Naive B cell (primary cell): ENCODE measurements at places on chromosomes 16 and 17.

DNA sequence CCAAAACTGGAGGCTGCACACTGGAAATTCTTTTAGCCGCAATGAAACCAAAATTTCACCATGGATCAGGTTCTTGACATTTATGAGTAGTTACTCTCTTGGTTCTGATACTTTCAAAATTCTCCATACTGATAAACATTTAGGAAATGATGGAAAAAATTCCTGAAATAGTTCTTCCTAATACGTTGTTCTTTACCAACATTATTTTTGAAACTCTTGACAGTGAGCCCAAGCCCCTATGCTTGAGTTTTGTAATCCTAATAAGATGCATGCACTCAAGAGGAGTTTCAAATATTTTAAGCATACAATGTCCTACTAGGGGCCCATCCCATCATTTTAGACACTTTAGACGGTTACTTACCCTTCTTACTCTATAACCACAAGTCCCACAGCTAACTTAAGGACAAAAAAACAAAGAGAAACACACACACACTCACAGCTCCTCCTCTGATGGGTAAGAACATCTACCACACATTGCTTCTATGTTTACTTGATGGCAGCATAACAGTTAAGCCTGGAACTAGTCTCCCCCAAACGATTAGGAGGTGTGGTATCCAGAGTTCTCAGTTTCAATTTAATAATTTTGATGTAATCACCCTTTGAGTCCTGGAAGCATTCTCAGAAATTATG, 3.7 kb downstream of the VEZF1 start:
- peak overlapping the region; percentile 95 for H3K4me3 ChIP-seq
- peaks cover 67% of the 10 kb centered on the region for H3K4me1 ChIP-seq
- H3K27ac ChIP-seq: no peak overlapping the region
- no peaks in the 10 kb centered on the region for H3K27me3 ChIP-seq
- DNase-seq: no peak

DNA sequence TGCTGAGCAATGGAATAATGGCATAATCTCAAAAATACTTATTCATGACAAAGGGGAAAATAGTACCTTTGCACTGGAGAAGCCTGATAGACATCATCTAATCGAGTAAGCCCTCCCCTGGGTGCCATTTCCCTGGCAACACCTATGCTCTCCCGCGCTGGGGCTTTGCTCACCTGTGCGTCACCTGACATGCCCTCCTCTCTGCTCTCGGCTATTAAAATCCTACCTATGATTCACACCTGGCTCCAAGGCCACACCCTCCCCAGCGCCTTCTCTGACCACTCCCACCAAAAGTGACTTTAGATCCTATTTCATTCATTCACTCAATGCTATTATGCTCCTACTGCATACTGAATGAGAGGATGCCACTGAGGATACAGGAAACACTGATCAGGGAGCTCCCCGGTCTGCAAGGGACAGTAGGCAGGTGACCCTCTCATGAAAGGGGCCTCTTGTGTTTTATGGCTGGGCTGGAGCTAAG, 83.9 kb downstream of the NT5M start:
- H3K4me3 ChIP-seq: no peak overlapping the region
- DNase-seq: no peak
- no peak overlapping the region for H3K27ac ChIP-seq

DNA sequence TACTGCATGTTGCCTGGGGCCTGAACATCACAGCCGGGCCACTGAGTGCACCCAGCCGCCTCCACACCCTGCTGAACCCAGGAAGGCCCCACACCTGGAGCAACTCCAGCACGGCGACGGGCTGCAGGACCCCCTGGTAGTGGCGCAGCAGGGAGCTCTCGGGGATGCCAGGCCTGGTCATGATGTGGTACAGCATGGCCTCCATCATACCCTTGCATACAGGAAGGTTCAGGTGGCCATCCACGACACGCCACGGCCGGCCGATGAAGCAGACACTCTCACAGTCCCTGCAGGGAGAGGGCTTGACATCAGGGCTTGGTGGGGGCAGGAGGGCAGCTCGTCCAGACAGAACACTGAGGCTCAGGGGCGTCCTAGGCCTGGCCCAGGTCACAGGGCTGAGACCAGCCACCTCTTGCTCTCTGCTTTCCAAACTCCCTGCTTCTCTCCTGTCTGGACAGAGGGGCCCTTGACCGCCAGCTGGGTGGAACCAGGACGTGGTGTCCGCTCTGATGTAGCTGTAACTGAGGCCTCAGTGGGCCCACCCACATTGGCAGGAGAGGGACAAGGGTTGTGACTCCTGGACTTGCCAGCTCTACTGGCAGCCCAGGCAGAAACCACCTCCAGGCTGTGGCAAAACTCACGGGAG, 60.3 kb downstream of the IL21R start:
- H3K36me3 ChIP-seq: peaks cover 7% of the 10 kb centered on the region
- no peak overlapping the region for H3K27ac ChIP-seq
- H3K4me1 ChIP-seq: peaks cover under 1% of the 10 kb centered on the region
- no peaks in the 10 kb centered on the region for H3K27me3 ChIP-seq
- no peak for DNase-seq

DNA sequence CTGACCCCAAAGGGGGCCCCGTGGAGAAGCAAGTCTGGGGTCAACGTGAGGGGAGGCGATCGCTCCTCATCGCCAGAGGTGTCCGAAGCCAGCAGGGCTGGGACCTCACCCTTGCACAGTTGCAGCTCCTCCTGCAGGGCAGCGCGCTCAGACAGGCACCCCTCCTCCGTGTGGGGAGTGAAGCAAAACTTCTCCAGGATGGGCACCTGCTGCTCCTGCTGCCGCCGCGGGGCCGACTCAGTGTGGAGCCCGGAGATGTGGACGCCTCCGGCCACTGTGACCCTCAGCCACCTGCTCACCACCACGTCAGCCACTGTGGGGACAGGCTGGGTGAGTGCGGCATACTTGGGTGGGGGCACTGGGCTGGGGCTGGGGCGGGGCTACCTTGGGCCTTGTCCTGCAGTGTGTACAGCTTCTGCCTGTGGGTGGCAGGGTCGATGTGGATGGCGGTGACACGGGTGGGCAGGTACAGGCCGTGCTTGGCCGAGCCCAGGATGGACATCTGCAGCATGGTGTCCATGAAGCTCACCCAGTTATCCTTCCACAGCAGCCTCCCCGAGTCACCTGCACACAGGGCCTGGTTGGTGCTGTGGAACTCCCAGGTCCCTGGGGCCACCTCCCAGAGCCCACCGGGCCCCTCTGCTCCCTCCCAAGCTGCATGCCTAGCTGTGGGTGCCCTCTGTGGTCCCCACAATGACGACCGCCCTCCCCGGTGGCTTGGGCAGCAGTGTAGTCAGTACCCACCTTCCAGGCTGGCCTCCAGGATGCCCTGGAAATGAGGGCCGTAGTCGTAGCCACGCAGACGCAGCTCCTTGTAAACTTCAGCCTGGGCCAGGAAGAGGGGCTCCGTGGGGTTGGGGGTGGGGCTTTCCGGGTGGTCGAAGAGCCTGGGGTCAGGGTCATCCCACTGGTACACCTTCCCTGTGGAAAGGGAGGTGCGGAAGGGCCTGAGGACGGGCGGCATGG, 10.8 kb downstream of the FASN start:
- no peak overlapping the region for H3K27ac ChIP-seq
- no peaks in the 10 kb centered on the region for H3K36me3 ChIP-seq
- no peaks in the 10 kb centered on the region for H3K27me3 ChIP-seq

GRCh38 chr16:88346680-88347505, 35.9 kb upstream of the ZNF469 start:
- H3K27ac ChIP-seq: no peak overlapping the region
- no peaks in the 10 kb centered on the region for H3K27me3 ChIP-seq
- H3K4me3 ChIP-seq: no peak overlapping the region

- H3K36me3 ChIP-seq: no peaks in the 10 kb centered on the region
- peaks cover 25% of the 10 kb centered on the region for H3K4me1 ChIP-seq
- no peak within 1 kb of the TSS for H3K4me3 ChIP-seq
- no peak within 1 kb of the TSS for H3K27ac ChIP-seq
- H3K27me3 ChIP-seq: peaks cover 19% of the 10 kb centered on the region
- no peak for DNase-seq
Measured at GRCh38 chr17:40501499-40501911, at the start of gene TNS4. TNS4 (minus strand) TSS chr17:40501623; CDS start chr17:40496425, 5,198 bp downstream.

DNA sequence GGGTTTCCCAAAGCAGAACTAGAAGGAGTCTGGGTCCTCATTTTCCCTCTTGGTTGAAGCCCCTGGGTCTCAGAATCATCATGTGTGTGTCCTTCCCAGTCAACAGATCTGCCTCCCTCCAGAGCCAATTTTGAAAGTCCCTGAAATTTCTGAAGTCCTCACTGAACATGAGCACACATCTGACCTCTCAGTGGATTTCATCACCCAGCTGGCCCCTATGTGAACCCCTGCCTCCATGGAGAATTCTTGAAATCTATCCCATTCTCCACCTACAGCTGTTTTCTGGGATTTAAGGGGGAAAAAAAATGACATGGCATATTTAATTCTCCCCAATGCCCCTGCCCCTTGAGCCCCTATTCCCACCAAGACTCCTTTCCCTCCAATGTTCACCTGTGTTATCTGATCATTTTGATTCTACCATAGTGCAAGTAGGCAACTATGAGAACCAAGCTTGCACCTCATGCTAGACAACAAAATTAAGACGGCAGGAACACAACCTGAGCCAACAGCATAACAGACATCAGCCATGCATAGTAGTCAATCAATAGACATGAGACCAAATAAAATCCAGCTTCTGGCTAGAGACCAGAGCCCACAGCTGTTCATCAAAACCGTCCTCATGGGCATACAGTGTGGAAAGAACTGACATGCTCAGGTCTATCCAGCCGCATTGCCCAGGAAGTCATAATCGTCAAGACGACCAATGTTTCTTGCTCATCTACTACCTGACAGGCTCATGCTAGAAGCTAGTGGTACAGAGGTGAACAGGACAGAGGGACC, 14.9 kb downstream of the SOX9 start:
- H3K27me3 ChIP-seq: peaks cover 7% of the 10 kb centered on the region
- no peak overlapping the region for H3K27ac ChIP-seq
- no peaks in the 10 kb centered on the region for H3K4me1 ChIP-seq
- no peak for DNase-seq
- H3K4me3 ChIP-seq: no peak overlapping the region
- no peaks in the 10 kb centered on the region for H3K36me3 ChIP-seq

- peak overlapping the region; percentile 44 for H3K27ac ChIP-seq
- no peak overlapping the region for H3K4me3 ChIP-seq
- no peaks in the 10 kb centered on the region for H3K27me3 ChIP-seq
- peaks cover 8% of the 10 kb centered on the region for H3K36me3 ChIP-seq
- peaks cover 32% of the 10 kb centered on the region for H3K4me1 ChIP-seq
- no peak for DNase-seq
Measured at GRCh38 chr17:45081047-45081703, 20.1 kb downstream of the NMT1 start.

DNA sequence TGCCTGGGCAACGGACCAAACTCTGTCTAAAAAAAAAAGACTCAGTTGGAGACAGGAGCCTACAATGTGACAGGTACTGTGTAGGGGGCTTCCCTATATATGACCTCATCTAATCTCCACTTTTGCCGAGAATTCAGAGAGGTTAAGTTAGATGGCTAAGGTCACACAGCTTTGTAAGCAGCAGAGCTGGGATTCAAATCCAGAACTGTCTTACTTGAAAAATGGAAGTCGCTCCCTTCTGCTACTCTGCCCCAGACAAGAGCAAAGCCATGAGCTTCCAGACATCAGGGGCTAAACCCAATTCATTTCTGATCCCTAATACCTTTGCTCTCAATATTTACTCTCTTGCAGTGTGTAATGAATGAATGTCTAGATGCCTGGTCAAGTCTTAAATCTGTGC, 41.5 kb upstream of the ABCC12 start:
- no peaks in the 10 kb centered on the region for H3K36me3 ChIP-seq
- H3K27ac ChIP-seq: no peak overlapping the region
- H3K4me1 ChIP-seq: no peaks in the 10 kb centered on the region
- DNase-seq: no peak
- no peak overlapping the region for H3K4me3 ChIP-seq

GRCh38 chr17:78957128-78957527, 22.6 kb downstream of the LGALS3BP start:
- H3K27ac ChIP-seq: no peak overlapping the region
- DNase-seq: no peak
- H3K36me3 ChIP-seq: no peaks in the 10 kb centered on the region
- no peaks in the 10 kb centered on the region for H3K27me3 ChIP-seq
- peaks cover 4% of the 10 kb centered on the region for H3K4me1 ChIP-seq

GRCh38 chr17:79849953-79850352, 10.7 kb upstream of the CBX4 start:
- no peak for DNase-seq
- peaks cover 35% of the 10 kb centered on the region for H3K27me3 ChIP-seq
- H3K4me3 ChIP-seq: no peak overlapping the region
- H3K4me1 ChIP-seq: peaks cover 13% of the 10 kb centered on the region
- no peak overlapping the region for H3K27ac ChIP-seq

- no peaks in the 10 kb centered on the region for H3K27me3 ChIP-seq
- H3K4me1 ChIP-seq: peaks cover 3% of the 10 kb centered on the region
- H3K27ac ChIP-seq: peak overlapping the region; percentile 13
Measured at GRCh38 chr16:67216612-67217490, 10.1 kb upstream of the TMEM208 start.

DNA sequence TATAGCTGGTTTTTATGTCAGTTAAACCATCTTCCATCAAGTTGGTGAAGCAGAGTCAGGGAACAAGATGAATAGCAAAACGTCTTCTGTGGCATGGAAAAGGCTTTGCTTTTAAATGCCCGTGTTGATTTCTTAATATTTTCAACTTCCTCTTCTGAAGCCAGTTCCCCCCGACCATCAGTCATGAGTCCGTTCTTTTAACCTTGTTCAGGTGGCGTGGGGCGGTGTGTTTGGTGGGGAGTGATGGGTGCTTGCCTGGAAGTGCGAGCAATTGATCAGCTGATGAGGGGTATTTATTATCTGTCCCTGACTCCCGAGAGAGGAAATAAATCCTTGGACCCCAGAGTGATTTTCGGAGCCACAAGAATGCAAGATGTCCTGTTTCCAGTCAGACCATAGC, 147.1 kb downstream of the WWOX start:
- no peak overlapping the region for H3K4me3 ChIP-seq
- H3K36me3 ChIP-seq: peaks cover 8% of the 10 kb centered on the region
- peaks cover 7% of the 10 kb centered on the region for H3K4me1 ChIP-seq
- no peaks in the 10 kb centered on the region for H3K27me3 ChIP-seq
- DNase-seq: no peak
- no peak overlapping the region for H3K27ac ChIP-seq

- no peaks in the 10 kb centered on the region for H3K27me3 ChIP-seq
- no peaks in the 10 kb centered on the region for H3K36me3 ChIP-seq
- peak overlapping the region; percentile 39 for H3K4me3 ChIP-seq
Measured at GRCh38 chr17:3798273-3799180, 2.5 kb downstream of the ITGAE start.
